Germinal center (tissue), 1 donor: ENCODE measurements at places on chromosomes 3 and 15.
A peak's percentile ranks its signal among the peaks of the same experiment; 100 is the strongest.

DNA sequence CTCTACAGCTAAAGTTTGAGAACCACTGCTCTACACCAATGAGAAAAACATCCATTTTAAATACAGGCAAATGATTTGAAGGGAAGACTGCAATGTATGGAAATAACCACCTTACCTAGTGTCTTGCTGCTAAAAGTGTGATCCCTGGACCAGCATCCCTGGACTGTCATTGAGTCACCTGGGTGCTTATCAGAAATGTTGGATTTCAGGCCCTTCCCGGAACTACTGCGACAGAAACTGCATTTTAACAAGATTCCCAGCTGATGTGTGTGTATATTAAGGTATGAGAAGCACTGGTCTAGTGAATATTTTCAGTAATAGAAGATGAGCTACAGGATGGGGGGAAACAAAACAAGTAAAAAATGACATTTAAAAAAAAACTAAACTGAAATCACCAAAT lies 324.1 kb downstream of the MECOM start:
- no peak for DNase-seq

GRCh38 chr3:124926426-124927101 lies 8.0 kb downstream of the MUC13 start:
- DNase-seq, result no peak

GRCh38 chr3:133644768-133645167 lies 17.0 kb downstream of the TOPBP1 start:
- DNase-seq, result no peak

- DNase-seq, result no peak
These were observed 30.7 kb downstream of the LMCD1 start for GRCh38 chr3:8532251-8532871.

GRCh38 chr15:64621056-64621455 lies 154.3 kb downstream of the RBPMS2 start:
- no peak for DNase-seq

GRCh38 chr3:102225407-102226132 lies 209.2 kb upstream of the ZPLD1 start:
- DNase-seq, result no peak

DNA sequence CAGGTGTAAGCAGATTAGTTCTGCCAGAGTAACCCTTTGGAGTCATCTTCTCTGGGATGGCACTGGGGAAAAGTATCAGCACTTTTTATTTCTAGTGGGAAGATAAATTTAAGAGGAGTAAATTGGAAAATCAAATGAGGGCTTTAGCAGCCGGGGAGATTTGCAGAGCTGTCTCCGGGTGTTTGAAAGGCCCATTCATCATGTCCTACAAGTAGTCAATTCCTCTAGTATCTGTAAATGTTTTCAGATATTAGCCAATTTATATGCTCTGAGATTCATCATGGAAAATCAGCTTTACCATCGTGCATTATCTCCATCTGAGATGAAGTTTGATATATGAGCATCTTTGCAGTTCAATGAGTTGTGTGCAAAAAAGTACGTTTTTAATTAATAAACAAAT lies 93.6 kb downstream of the CDIN1 start:
- DNase-seq, result no peak

DNA sequence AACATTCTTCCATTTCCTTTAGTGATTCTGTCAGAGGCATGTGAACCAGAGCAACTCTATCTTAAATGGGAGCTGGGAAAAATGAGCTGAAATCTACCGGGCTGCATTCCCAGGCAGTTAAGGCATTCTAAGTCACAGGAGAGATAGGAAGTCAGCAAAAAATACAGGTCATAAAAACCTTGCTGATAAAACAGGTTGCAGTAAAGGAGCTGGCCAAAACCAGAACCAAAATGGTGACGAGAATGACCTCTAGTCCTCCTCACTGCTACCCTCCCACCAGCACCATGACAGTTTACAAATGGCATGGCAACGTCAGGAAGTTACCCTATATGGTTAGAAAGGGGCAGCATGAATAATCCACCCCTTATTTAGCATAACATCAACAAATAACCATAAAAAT lies 66.4 kb downstream of the B3GALNT1 start:
- no peak for DNase-seq

GRCh38 chr3:108181172-108181571 lies 41.1 kb downstream of the IFT57 start:
- no peak for DNase-seq

GRCh38 chr3:72597756-72598195 lies 250.5 kb downstream of the SHQ1 start:
- no peak for DNase-seq

DNA sequence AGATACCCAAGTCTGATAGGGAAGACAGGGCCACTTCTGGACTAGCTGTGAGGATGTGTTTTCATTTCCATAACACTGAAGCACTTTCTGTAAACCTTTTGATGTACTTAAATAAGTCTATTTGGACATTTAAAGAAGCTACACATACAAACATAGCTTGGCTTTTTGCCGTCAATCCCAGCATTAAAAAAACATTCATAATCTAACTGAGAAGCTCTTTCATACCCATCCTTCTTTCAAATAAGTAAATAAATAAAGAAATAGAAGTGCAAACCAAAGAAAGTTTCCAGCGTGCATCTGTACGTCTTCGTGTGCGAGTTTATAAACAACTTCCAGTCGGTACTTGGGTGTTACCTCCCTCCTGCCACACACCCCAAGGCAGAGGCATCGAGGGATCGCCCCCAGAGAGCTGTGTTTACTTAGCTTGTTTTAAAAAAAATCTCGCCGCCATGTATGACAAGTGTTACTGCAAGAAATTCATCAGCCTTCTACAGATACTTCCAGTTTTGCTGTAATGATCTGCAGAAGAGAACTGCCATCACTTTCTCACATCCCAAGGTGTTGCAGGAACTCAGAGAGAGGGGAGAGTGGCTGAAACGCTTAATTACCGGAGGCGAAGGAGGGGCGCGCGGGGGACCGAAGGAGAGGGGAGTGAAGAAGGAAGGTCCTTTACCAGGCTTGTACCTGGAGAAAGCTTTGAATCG lies 9.0 kb upstream of the MEIS2 start:
- DNase-seq, result no peak

DNA sequence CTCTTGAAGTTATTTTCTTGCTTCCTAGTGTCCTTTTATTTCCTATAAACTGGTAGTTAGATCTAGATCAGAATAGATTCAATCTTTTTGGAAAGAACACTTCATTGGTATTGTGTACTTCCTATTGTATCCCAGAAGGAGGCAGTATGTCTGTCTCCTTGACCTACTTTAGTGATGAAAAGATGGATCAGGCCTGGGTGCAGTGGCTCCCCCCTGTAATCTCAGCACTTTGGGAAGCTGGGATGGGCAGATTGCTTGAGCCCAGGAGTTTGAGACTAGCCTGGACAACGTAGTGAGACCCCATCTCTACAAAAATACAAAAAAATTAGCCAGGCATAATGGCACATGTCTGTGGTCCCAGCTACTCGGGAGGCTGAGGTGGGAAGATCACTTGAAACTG lies 12.0 kb downstream of the BSN start:
- no peak for DNase-seq

- DNase-seq, result peak; percentile 30
These were observed 3.7 kb upstream of the SLC9C1 start for GRCh38 chr3:112297714-112298113.

- no peak for DNase-seq
These were observed 4.6 kb downstream of the SENP5 start for GRCh38 chr3:196872316-196872715.

- DNase-seq, result no peak
These were observed 1.2 kb downstream of the PCBP4 start for GRCh38 chr3:51966016-51966415.

GRCh38 chr3:139106013-139106932 lies 61.6 kb upstream of the PRR23C start:
- DNase-seq, result no peak

GRCh38 chr15:64824929-64825430 lies 467 bp downstream of the PIF1 start:
- DNase-seq, result no peak

GRCh38 chr3:159781867-159782266 lies 206.8 kb upstream of the IL12A start:
- no peak for DNase-seq

DNA sequence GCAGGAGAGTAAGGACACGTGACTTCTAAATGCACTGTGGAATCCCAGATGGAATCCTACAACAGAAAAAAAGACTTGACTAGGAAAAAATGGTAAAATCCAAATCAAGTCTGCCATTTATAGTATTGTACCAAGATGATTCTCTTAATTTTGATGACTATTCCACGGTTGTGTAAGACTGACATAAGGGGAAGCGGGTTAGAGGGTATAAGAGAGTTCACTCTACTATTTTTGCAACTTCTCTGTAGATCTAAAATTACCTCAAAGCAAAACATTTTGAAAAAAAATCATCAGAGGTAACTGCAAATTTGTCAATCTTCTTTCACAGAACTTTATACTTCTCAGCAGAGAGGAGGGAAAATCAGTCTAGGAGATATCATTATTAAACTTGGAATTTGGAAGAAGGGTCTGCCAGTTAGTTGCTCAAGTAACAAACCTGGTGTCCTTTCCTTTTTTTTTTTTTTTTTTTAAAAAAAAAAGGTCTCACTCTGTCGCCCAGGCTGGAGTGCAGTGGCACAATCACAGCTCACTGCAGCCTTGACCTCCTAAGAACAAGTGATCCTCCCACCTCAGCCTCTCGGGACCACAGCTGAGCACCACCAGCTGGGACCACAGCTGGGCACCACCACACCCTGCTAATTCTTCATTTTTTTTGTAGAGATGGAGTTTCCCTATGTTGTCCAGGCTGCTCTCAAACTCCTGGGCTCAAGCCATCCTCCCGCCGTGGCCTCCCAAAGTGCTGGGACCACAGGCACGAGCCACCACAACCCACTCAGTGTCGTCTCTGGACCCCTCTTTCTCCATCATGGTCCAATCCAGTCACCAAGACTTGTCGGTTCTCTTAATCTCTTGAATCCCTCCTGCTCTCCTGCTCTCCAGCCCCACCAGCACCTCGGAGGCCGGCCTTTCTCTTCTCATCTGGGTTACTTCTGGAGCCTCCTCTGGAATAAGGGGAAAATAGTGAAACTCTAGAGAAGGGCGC lies 14.9 kb upstream of the HES1 start:
- no peak for DNase-seq

DNA sequence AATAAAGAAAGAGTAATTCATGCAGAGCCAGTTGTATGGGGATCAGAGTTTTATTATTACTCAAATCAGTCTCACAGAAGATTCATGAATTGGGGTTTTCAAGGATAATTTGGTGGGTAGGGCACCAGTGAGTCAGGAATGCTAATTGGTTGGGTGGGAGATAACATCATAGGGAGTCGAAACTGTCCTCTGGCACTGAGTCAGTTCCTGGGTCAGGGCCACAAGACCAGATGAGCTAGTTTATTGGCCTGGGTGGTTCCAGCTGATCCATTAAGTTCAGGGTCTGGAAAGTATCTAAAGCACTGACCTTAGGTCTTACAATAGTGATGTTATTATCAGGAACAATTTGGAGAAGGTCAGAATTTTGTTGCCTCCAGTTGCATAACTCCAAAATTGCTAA lies 998.6 kb upstream of the EPHA6 start:
- DNase-seq, result no peak

- no peak for DNase-seq
These were observed 26.5 kb upstream of the VEPH1 start for GRCh38 chr3:157529751-157530150.

GRCh38 chr3:188166441-188166840 lies 12.5 kb downstream of the LPP start:
- DNase-seq, result no peak

- DNase-seq, result no peak
These were observed 48.7 kb upstream of the CRTC3 start for GRCh38 chr15:90481023-90481422.

- DNase-seq, result no peak
These were observed 24.9 kb downstream of the SIAH2 start for GRCh38 chr3:150737874-150738679.

- DNase-seq, result no peak
These were observed 236.3 kb downstream of the CNTN4 start for GRCh38 chr3:2334921-2335320.

DNA sequence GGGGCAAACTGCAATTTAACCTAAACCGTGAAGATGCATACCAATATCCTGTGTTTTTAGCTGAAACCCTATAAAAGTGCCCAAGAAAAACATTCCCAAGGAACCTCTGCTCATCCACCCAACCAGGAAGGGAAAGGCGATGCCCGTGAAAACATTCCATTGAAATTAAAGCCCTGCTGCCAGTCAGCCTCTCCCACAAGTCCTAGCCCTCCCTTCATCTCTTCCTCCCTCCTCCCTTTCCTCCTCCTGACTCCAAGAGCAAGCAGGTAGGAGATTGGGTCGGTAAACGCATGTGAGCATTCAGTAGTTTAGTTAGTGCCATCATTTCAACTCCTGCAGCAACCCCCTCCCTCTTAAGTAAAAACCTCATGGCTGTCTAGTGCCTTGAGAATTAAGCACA lies 27.7 kb downstream of the HES1 start:
- DNase-seq, result no peak

- no peak for DNase-seq
These were observed 19.4 kb upstream of the SERPINI2 start for GRCh38 chr3:167493244-167493643.
